CD4-positive, alpha-beta T cell (primary cell): ENCODE measurements at places on chromosomes 11 and 22.

- H3K4me3 ChIP-seq: no peak overlapping the region
- H3K4me1 ChIP-seq: no peaks in the 10 kb centered on the region
- H3K27ac ChIP-seq: no peak overlapping the region
- H3K36me3 ChIP-seq: peaks cover 45% of the 10 kb centered on the region
- DNase-seq: no peak
Observed at GRCh38 chr11:61453695-61454094, 23.8 kb downstream of the SDHAF2 start.

GRCh38 chr22:48760481-48761390, 1066.9 kb downstream of the BRD1 start:
- no peak overlapping the region for H3K4me3 ChIP-seq
- H3K4me1 ChIP-seq: no peaks in the 10 kb centered on the region
- no peaks in the 10 kb centered on the region for H3K36me3 ChIP-seq
- H3K27ac ChIP-seq: no peak overlapping the region
- no peak for DNase-seq
- H3K27me3 ChIP-seq: no peaks in the 10 kb centered on the region

DNA sequence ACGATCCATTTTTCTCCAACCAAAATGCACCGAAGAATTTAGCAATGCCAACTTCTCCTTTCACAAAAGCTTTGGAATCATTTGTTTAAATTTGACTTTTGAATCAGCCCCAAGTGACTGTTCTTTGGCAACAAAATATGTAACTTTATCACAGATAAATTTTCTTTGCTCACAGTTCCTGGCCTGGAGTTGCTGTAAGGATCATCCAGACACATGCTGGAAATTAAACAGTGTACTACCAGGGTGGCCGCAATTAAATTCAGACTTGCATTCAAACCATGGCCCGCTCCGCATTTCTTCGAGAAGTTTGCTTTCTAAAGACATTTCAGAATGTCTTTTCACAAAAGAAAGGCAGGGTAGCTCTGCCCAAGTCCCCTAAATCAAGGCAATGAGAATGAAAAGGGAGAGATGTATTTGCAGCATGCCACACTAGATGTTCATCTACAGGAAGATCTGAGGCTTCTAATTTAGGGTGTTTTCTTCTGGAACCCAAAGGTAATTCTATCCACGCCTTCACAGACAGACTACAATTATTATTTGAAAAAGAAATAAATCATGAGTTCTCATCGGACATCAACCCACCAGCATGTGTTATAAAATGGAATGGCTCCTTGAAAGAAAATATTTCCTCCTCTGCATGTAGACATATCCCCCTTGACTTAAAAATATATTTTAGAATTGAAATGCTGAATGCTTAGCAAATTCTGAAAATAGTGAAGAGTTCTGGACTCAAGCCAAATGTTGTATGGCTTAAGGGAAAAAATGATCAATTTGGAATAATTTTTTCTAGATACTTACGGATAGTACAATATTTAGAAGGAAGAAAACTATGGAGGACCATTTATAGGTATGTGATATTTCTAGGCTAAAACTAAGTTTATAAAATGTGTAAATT, 189.7 kb upstream of the BLID start:
- no peak overlapping the region for H3K27ac ChIP-seq
- no peak for DNase-seq
- H3K36me3 ChIP-seq: no peaks in the 10 kb centered on the region
- H3K4me1 ChIP-seq: no peaks in the 10 kb centered on the region
- H3K4me3 ChIP-seq: no peak overlapping the region

DNA sequence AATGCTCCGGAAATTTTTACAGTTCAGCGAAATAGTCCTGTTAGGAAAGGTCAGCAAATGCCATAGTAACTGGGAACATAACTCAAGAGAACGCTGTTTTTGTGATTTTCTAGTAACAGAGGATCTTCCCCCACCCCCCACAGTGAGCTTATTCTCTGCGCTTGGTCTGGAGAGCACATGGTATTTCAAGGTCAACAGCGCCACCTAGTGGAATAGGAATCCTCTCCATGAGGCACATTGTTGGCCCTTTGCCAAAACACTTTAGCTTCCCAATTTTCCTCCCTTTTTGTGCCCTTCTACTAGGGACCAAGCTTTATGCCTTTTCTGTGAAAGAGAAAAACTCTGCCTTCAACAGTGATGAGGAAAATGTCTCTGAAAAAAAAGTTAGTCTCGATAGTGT, 13.2 kb upstream of the OR4C12 start:
- DNase-seq: peak; percentile 3
- H3K36me3 ChIP-seq: no peaks in the 10 kb centered on the region
- H3K27me3 ChIP-seq: no peaks in the 10 kb centered on the region
- no peak overlapping the region for H3K4me3 ChIP-seq
- H3K27ac ChIP-seq: no peak overlapping the region

DNA sequence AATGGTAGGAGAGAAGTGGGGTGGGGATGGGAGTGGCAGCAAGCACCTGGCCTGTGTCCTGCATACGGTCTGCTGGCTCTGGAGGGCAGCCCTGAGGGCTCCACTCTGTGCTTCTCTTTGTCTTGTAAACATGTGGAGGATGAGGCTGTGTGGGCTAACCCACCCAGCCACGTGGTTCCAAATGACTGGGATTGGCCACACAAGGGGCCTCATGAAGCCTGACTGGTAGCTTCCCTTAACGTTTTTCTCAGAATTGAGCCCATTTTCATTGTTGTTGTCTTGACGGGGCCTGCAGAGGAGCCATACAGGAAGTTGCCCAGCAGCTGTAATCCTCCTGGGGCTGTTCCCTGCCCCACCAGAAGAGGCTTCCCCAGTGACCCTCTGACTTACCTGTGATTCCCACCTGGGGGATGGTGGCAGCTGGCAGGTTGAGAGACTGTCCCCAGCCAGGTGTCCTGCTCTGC, 18.0 kb downstream of the DERL3 start:
- H3K27me3 ChIP-seq: no peaks in the 10 kb centered on the region
- peaks cover 80% of the 10 kb centered on the region for H3K36me3 ChIP-seq
- no peak overlapping the region for H3K4me3 ChIP-seq
- H3K27ac ChIP-seq: no peak overlapping the region

DNA sequence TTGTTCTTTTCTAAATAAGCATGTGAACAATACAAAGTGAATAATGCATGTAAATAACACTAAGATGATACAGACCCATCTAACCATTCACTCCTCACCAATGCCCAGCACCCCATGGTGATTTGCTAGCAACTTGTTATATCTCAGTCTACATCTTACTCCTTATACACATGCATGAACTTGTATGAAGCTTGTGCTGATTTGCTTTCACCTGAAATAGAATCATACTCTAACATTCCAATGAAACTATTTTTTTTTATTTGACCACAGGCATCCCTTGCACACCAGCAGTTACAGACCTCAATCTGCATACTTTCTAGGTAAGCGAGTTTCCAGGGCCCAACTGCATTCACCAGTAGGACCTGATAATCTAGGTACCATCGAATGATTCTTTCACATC, 873.6 kb downstream of the OPCML start:
- H3K4me3 ChIP-seq: no peak overlapping the region
- H3K27me3 ChIP-seq: no peaks in the 10 kb centered on the region
- no peaks in the 10 kb centered on the region for H3K36me3 ChIP-seq
- no peak overlapping the region for H3K27ac ChIP-seq

DNA sequence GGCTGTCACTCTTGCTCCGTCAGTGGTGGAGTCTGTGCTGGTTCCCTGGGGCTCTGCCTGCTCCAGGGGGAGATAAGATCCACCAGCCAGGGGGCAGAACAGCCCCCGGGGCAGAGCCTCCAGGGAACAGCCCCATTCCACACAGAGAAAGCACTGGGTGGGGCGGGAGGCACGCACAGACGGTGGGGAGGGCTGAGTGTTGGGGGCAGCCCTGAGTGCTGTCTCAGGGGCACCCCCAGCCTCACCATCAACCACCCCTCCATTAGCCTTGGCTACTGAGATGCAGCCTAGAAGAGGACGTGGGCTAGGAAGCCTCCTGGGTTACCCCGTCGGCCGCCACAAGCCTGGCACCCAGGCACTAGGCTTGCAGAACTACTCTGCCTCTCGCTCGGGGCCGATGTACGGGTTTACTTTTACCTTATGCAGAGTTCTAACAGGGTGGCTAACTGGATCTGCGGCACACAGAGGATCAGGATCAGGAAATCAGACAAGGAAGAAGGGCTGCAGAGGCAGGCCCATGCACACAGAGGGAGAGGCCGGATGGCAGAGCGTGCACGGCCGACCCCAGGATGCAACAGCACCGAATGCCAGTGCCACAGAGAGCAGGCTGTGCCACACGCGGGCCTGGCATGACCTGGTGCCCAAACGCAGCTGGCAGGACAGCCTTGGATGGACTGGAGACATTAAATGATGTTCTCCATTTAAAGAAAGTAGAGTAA, 140.5 kb downstream of the CTTN start:
- no peak overlapping the region for H3K4me3 ChIP-seq
- H3K27ac ChIP-seq: no peak overlapping the region
- H3K36me3 ChIP-seq: no peaks in the 10 kb centered on the region
- H3K4me1 ChIP-seq: no peaks in the 10 kb centered on the region

DNA sequence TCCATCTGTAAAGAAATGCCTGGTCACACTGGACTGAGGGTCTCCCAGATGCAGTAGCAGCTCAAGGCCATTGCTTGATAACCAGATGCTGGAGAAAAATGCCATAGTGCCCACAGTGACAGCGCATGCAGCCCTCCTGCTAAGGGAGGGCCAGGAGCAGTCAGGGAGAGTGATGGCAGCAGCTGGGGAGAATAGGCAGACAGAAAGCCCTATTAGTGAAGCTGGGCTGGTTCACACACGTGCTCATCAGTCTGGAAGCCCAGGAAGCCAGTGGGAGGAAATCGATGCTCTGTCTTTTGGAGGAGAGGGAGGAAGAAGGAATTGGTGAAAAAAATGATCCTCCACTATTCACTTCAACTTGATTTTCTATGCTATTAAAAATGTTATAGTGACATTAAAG, 82.9 kb downstream of the OSBP2 start:
- no peaks in the 10 kb centered on the region for H3K27me3 ChIP-seq
- no peak for DNase-seq

DNA sequence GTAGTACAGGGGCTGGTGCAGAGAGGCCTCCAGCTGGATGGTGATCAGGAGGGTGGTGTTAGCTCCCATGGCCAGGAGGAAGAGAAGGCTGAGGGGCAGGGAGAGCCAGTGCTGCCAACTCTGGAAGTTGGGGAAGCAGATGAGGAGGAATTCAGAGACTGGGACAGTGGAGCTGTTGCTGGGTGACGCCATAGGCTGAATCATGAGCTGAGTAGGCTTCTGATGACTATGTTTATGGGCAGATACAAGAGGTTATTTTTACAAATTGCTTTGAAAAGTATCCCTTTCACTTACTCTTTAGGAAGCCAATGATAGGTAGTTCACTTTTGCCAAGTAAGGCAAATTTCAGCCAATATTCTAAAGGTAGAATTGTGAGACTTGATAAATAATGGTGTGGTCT, 3.1 kb downstream of the OR56A1 start:
- H3K27me3 ChIP-seq: peaks cover 9% of the 10 kb centered on the region
- no peak overlapping the region for H3K27ac ChIP-seq
- H3K36me3 ChIP-seq: no peaks in the 10 kb centered on the region
- DNase-seq: no peak
- H3K4me3 ChIP-seq: no peak overlapping the region

DNA sequence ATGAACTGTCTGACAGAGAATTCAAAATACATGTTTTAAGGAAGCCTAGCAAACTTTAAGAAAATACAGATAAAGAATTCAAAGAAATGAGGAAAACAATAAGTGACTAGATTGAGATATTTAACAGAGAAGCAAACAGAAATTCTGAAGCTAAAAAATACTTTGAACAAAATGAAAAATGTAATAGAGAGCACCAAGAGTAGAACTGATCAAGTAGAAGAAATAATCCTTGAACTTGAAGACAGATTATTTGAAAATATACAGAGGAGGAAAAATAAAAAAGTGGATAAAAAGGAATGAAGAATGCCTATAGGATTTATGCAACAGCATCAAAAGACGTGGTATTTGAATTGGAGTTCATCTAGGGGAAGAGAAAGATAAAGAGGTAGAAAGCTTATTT, 101.9 kb upstream of the OR4B1 start:
- H3K27me3 ChIP-seq: no peaks in the 10 kb centered on the region
- H3K36me3 ChIP-seq: peaks cover 14% of the 10 kb centered on the region
- H3K4me1 ChIP-seq: peaks cover 7% of the 10 kb centered on the region
- H3K27ac ChIP-seq: no peak overlapping the region

- H3K36me3 ChIP-seq: no peaks in the 10 kb centered on the region
- no peak overlapping the region for H3K4me3 ChIP-seq
- peaks cover 25% of the 10 kb centered on the region for H3K4me1 ChIP-seq
- peaks cover 2% of the 10 kb centered on the region for H3K27me3 ChIP-seq
- no peak for DNase-seq
Observed at GRCh38 chr22:22802339-22802970, 85.2 kb upstream of the IGLL5 start.

- peaks cover 2% of the 10 kb centered on the region for H3K36me3 ChIP-seq
- no peak for DNase-seq
- peaks cover 43% of the 10 kb centered on the region for H3K4me1 ChIP-seq
Observed at GRCh38 chr11:6642957-6643356, 12.7 kb downstream of the DCHS1 start.

DNA sequence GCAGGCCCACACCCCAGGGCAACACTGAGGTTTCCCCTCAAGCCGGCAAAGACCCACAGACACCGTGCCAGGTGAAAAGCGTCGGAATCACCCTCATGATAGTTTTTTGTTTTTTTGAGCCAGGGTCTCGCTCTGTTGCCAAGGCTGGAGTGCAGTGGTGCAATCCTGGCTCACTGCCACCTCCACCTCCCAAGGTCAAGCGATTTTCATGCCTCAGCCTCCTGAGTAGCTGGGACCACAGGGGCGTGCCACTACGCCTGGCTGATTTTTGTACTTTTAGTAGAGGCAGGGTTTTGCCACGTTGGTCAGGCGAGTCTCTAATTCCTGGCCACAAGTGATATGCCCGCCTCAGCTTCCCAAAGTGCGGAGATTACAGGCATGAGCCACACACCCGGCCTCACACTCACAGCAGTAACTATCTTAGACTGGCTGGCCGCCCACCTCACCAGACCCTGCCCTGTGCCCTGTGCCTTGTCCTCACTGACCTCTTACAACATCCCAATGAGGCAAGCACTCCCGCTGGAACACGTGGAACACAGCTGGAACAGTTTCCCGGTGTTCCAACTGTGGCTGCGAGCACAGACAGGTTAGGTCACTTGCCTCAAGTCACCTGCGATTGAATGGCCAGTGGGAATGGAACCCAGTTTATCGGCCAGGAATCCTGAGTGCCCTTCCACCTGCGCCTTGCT, 21.1 kb downstream of the LRRC10B start:
- H3K27me3 ChIP-seq: peaks cover 4% of the 10 kb centered on the region
- no peak overlapping the region for H3K27ac ChIP-seq
- no peaks in the 10 kb centered on the region for H3K36me3 ChIP-seq
- no peak for DNase-seq
- no peaks in the 10 kb centered on the region for H3K4me1 ChIP-seq

DNA sequence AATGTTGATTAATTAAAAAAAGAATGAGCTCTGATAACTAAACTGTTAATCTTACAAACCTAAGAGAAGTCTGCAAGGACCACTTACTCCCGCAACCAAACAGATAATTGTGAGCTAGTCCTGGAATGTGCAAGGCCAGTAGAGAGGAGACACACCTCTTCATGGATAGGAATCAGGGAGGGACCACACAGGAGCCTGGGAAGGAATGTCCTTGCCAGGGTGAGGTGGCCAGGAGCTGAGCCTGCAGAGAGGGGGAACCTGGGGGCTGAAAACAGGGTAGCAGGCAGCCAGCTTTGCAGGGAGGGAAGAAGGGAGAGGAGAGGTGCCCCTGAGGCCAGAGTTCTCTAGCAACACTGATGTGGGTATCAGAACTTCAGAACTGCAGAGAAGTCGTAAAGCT, 9.4 kb upstream of the NLRP10 start:
- no peaks in the 10 kb centered on the region for H3K36me3 ChIP-seq
- no peak for DNase-seq
- H3K4me1 ChIP-seq: no peaks in the 10 kb centered on the region
- H3K27ac ChIP-seq: no peak overlapping the region
- H3K27me3 ChIP-seq: no peaks in the 10 kb centered on the region
